ENCODE measurements at places on chromosomes 1 and 21.

DNA sequence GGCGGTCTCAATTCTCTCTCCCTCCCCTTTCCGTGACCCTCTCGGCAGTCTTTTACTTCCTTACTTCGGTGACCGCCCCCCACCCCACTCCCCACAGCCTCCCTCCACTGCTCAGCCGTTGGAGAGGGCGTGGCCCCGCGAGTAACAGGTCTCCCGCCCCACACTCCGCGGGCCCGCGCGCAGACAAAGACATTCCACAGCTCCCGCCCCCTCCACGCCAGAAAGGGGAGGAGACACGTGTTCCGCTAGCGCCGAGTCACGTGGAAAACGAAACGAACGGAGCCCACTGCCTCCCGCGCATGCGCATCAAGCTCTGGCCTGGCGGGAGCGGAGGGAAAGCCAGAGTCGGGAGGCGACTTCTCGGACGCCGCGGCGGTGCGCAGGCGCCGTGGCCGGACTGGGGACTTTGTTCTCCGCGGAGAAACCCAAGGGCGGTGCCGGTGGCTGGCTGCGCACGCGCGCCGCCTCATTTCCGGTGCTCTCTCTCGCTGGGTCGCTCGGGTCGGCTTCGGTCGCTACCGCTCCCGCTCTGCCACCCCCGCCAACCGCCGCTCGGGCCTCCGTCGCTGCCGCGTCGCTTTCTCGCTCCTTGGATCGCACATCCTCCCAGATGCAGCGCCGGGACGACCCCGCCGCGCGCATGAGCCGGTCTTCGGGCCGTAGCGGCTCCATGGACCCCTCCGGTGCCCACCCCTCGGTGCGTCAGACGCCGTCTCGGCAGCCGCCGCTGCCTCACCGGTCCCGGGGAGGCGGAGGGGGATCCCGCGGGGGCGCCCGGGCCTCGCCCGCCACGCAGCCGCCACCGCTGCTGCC, at the start of gene KHDRBS1:
TSS of gene KHDRBS1 (plus strand) at position 483 of the 813 bp plus-strand sequence. CDS start at position 611, 128 bp downstream.
- DNase-seq: peak; percentile 99

- DNase-seq: no peak
Observed at GRCh38 chr1:206728697-206728987, 41.9 kb upstream of the IL19 start.

DNA sequence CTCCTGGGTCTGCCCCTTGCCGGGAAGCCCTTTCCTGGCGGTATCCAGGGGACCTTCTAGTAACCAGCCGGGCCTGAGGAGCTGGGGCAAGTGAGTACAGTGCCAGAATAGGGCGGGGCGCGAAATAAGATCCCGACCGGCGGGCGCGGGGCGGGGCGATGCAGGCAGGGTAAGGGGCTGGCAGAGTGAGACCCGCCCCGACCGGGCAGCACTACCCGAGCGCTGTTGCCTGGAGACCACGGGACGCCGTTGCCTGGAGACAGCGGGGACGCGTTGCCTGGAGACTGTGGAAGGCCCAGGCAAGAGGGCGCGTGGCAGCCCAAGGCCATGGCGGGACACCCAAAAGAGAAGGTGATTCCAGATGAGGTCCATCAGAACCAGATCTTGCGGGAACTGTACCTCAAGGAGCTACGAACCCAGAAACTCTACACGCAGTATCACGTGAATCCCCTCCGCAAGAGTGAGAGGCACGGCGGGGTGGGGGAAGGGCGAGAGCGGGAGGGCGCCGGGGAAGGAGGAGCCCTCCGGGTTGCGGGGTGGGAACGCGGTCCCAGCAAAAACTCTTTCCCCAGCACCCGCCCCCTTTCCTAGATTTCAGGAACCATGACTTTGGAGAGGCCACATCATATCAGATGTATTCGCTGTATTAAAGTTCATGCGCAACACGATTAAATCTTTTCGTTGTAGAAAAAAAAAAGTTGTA, 24.3 kb downstream of the EBNA1BP2 start:
- DNase-seq: peak; percentile 51

- peak; percentile 63 for DNase-seq
Observed at GRCh38 chr1:99737016-99737415, 29.4 kb downstream of the FRRS1 start.

GRCh38 chr1:30805304-30806003, 47.9 kb upstream of the LAPTM5 start:
- no peak for DNase-seq

GRCh38 chr1:95282518-95282895, 48.5 kb downstream of the RWDD3 start:
- peak; percentile 69 for DNase-seq

DNA sequence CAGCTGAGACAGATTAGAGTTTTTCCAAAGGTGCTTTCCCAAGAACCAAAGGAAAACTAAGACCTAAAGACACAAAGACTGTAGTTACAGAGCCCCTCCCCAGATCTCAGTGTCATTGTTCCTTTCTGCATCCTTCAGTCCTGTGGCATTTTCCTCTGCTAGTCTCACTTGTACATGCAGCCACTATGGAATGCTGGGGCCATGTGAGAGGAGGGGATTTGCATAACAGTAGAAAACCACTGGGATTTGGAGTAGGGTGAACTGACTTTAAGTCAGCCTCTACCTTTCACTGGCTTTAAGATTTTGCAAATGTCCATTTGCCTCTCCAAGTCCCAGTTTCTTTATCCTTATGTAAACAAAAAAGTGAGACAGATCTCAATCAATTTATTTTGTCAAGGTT, 119.4 kb upstream of the F3 start:
- DNase-seq: peak; percentile 29

DNA sequence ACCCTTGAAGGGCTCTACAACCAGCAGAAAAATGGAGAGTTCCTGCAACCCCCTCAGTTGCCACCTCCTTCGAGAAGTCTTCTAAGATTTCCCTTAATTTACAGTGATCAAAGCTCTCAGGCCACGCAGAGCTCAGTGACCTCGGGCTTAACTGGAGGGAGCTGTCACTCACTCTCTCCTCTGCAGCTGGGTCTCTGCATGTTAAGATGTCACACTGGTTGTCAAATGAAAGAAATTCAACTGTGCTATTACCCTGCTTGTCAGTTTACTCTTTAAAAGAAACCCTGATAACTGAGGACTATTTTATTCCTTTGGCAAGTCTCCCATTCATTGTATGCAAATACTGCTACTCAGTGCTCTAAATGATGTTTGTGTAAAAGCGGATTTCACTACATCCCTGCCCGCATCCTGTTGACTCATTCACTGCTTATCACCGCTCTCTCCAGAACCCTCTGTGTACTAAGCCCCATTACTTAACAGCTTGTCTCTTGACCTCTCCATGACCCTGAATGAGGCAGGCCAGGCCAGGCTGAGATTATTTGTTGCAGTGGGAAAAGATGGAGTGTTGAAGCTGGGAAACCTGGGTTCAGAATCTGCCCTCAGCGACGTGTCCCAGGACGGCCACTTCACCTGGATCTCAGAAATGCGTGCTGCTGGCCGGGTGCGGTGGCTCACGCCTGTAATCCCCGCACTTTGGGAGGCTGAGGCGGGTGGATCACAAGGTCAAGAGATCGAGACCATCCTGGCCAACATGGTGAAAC, 13.7 kb downstream of the DHRS3 start:
- peak; percentile 98 for DNase-seq

DNA sequence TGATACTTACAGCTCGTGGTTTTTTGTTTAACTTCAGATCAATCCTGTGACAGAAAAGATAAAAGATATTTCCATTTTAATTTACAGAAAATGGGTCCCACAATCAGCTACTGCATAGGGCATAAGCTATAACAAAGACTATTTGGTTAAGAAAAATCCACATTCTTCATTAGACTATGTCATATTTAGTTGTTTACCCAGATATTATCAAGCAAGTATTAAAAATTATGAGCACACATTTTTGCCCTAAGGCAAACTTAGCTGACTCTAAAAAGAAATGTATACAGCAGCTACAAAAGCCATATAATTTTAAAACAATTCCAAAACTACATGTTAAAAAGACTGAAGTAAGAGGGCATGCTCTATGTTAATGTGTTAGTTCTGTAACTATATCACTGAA, 18.7 kb downstream of the MEAF6 start:
- no peak for DNase-seq

GRCh38 chr1:18328803-18329202, 151.9 kb upstream of the KLHDC7A start:
- no peak for DNase-seq

DNA sequence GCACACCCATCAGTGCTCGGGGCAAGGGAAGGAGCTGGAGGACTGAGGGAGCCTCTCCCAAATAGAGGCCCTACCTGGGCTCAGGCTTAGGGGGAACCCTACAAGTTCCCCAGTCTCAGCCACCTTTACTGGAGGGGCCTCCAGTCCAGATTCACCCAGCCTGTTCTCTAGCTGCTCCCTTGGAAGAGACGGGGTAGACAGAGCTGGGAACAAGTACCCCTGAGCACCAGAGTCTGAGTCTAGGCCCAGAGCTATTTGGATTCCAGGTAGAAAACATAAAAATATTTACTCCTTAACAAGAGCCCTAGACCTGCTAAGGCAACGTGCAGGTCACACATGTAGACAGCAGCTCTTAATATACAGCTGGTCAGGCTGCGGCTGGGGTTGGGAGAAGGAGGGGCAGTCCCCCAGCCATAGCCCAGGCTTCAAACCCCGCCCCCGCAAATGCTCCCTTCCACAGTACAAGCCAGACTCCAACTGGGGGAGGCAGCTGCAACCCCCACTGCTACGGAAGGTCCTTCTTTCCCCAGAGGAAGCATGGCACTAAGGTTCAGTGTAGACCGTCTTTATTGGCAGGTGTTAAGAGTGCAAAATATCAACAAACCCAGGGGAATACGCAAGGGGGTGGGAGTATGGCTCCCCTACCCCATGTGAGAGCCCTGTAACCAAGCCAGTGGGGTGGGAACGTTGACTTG, 8.0 kb downstream of the TENT5B start:
- peak; percentile 59 for DNase-seq

DNA sequence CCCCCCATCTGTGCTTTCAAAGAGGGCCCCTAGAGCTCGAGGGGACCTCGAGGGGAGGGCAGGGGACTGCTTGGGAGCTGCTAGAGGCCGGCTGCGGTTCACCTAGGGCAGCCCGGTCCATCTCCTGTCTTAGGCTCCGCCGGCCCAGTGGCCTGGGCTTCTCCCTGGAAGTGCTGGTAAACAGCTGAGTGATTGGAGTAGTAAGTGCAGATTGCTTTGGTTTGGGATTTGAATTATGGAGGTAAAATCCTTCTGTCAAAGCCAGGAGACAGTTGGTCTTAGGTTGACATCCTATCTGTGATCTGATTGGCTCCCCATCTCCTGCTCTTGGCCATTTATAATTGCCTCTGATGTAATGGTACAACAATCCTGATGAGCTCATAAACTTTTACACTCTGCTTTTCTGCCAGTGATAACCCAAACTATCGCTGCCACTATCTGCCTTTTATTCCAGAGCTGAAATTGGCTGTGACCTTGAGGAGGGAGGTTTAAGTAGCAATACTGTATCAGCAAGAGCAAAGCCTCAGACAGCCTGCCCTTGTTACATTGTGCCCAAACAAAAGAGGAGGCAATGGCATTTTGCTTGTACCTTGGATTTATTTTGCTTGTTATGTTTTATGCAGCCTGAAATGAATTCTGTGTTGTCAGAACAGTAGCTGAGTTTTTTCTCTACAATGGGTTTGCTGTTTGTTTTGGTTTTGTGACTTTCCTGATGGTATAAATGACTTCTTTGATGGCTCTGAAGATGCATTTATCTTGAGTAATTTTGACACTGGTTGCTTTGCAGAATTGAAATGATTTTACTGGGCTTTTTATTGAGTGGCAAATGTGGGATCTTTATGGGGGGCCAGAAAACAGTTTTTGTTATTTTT, 2.4 kb downstream of the ARID1A start:
- DNase-seq: peak; percentile 95

GRCh38 chr1:213066363-213066762, 15.3 kb downstream of the RPS6KC1 start:
- DNase-seq: no peak

DNA sequence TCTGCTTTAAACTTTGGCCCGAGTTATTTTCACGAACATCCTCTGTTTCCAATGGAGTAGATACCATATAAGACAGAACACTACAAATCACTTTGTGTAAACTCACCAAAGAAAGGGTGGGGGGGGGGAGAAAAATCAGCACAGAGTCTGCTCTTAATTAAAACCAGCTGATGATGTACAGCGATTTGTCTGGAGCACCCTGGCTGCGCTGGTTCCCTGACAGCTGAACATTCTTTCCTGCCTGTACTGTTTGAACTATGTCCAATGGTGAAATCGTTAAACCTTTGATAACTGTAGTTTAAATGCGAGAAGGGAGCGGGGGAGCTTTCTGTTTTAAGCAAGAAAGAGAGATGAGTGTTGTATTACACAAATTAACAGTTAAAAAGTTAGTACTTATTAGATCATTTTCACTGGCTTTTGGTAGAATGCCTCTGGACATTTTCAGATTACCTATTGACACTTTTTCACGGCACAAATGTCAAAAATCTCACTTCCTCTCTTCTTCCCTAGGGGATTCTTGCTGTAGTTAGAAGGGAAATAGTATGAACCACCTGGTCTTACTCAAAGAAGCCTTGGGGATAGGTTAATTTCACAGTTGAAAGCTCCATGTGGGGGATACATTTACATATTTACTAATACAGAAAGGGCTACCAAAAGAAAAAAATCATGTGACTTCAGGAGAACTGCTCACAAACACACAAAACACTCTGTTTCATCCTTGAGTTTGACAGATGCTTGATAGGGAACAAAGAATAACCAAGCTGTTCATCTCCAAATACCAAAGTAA, 140.2 kb upstream of the RUNX1 start:
- peak; percentile 96 for DNase-seq

- DNase-seq: peak; percentile 15
Observed at GRCh38 chr1:247111700-247112478, 7.7 kb upstream of the ZNF669 start.

DNA sequence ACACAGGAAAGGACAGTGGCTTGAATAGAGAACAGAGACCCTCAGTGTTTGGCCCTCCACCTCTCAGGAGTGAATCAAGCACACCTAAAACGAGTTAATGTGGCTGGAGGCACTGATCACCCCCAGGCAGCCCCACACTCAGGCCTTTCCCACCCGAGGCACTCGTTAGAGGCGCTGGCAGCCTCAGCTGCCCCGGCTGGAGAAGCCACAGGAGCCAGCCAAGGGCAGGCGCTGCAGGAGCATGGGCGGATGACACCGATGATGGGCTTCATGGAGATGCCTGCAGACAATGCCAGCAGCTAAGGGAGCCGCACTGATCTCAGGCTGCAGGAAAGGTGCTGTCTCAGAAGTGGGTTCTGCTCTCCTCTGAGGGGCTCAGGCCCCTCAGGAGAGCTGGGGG, 24.1 kb upstream of the ABCG1 start:
- DNase-seq: no peak

DNA sequence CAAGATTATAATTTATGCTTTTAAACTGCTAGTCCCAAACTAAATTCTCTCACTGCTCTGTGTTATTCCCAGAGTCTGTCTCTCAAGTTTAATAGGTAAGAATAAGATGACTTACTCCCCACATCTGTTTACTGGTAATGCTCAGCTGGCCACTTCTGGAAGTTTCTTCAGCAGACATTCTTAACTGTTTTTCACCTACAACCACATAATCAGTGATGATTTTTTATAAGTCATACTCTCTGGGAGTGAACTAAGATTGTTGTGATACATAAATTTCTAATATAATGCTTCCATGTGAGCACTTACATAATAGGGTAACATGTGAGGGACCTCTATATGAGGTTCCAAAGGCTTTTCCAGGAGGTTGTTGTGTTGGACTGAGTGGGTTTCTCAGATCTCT, 8.7 kb downstream of the SLAMF7 start:
- no peak for DNase-seq

- DNase-seq: no peak
Observed at GRCh38 chr1:101136739-101137138, 100.1 kb upstream of the S1PR1 start.

Measured in fibroblast of skin of right quadriceps (primary cell).